SHP77 (cell line): ENCODE measurements at places on chromosomes 2 and 18.
A peak's percentile ranks its signal among the peaks of the same experiment; 100 is the strongest.

GRCh38 chr2:20172273-20173055 lies 52.5 kb downstream of the SDC1 start:
- DNase-seq: no peak

GRCh38 chr2:223005496-223005895 lies 46.5 kb upstream of the KCNE4 start:
- DNase-seq: no peak

GRCh38 chr18:29855637-29856036 lies 1186.9 kb downstream of the DSC3 start:
- no peak for DNase-seq

GRCh38 chr2:82224301-82224940 lies 1919.9 kb upstream of the LRRTM1 start:
- peak; percentile 32 for DNase-seq

DNA sequence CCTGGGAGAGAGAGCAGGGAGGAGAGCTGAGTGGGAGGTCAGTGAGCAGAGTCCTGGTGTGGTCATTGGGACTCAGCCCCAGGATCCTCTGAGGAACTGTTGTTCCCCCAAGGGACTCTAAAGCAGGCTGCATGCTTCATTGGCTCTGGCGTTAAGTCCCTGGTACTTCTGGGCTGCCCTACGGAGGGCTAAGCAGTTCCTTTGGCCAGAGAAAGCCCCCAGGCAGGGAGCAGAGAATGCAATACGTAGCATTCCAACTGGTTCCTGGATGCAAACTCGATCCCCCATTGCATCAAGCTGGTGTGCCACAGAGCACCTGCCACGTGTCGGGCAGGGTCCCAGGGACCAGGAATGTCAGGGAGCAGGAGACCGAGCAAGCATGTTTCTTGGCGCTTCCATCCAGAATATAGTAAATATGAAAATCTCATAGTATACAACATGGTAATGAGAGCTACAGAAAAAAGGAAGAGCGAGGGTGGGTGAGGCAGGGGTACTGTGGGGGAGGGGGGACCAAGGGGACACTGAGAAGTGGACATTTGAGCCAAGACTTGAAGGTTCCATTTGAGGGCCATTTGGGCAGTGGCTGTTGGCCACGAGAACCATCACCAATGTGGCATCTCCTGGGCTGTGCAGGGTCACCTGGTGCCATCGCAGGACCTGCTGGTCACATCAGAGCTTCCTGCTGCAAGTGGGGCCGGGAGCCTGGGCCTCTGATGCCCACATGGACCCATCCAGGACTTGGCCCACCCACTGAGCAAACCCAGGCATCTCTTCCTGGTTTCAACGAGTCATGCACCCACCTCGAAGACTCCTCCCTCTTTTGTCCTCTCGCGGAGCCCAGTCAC lies 160.4 kb downstream of the ASB1 start:
- no peak for DNase-seq

- DNase-seq: no peak
Measured at GRCh38 chr2:84029903-84030575, 429.0 kb downstream of the SUCLG1 start.

DNA sequence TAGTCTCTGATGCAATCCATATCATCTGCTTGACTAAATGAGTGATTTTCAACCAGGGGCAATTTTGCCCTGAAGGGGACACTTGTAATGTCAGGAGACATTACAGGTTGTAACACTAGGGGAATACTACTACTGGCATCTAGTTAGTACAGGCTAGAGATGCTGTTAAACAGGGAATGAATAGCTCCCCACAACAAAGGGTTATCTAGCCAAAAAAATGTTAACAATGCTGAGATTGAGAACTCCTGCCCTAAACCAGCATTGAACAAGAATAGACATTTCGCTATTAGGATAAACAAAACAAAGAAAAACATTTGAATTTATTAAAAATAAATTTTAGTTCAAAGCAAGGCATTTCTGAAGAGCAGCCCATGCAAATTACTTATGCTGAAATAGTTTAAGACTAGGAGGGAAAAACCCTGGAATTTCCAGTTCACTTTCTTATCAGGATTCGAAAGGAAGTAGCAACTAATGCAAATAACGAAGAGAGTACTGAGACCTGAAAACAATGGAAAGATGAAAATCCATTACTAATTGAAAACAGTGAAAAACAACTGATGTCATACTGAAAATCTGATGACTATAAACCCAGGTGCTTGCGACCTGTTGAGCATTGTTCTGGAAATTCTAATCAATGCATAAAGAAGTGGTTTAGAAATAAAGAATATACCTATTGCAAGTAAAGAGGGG lies 53.1 kb downstream of the CAB39 start:
- DNase-seq: no peak

- no peak for DNase-seq
Measured at GRCh38 chr2:236166796-236167296, 1.3 kb downstream of the GBX2 start.

DNA sequence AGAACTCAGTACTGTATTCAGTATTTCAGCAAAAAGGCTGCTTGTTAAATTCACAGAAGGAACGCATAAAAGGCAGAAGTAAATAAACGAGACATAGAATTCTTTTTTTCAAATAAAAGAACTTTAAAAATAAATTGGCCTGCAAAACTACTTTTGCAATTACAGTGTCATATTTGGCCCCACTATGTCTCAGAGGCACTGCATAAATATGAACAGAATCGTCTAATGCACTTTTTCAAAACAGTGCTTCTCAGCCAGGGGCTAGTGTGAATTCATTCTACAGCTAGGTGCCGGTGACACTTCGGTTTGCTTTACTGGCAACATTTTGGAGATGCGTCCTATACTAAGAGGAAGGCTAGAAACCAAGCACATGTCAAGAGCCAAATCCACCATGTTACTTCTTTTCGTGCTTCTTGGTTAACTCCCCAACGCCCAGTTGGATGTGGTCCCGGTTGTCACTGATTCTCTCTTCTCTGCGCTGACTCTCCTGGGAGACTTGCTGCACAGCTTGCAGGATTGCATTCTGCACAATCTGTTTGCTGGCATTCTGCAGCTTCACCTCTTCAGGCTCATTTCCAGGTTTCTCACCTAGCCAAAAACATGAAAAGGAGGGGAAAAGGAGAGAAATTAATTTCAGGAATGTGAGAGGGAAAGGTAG lies 51.8 kb downstream of the AKAIN1 start:
- DNase-seq: no peak

DNA sequence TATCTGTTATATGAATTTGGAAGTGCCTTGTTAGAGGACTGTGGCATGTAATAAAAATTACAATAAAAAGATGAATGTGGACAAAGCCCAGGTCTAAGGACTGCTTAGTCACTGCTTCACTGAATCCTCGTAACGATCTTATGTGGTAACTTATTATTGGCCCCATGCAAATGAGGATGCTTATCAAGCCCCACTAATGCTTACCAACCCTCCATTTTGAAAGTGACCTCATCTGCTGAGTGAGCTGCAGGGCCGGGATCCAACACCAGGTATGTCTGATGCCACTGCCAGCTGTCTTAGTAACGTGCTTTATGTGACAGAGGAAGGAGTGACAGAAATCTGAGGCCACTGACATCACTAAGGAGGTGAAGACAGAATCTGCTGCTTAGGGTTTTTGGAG lies 65.3 kb upstream of the CCDC85A start:
- no peak for DNase-seq

DNA sequence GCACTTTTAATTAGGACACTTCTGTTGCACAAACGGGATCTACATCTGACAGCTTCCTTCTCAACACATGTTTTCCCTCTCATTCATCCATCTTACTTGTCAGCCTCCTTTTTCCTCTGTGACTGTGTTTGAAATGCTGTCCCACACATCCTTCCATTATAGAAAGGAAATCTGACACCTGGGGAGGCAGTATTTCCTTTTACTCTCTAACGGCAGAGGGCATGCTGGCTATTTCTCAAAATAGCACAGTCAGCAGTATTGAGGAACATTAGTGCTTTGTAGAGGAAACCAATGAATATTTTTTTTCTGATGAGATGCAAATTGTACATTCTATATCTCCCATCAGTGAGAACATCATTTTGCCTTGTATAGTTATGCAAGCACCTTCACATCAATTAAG lies 668.7 kb downstream of the SLC4A3 start:
- DNase-seq: no peak

DNA sequence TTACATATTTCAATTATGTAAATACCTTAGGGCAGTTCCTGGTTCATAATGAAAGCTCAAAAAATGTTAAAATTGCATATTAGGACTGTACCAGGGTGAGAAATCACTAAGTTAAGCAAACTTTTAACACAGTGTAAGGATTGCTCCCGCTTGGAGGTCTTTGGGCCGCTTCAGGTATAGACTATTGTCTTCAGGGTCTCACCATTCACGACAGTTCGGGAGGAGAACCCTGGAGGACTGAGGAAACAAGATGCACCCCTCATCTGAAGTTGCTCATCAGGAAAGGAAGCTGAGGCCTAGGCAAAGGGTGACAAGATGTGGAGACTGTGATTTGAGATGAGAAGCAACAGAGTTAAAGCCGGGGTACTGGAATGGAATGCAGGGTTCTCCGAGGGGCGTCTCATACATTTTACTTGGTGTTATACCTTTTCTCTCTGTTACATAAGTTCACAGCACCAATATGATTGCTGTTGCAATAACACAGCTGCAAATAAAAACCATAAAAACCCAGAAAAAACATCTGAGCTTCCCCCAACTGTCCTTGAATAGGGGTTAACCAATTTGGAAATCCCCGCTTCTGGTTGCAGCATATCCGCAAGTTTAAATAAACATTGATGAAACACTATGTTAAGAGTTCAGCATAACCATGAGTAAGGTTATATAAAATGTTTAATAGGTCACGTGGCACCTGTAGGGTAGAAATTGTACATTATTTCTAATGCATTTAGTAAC lies 40.1 kb downstream of the FBXO48 start:
- no peak for DNase-seq

- no peak for DNase-seq
Measured at GRCh38 chr2:231063347-231063746, 6.7 kb downstream of the PSMD1 start.

DNA sequence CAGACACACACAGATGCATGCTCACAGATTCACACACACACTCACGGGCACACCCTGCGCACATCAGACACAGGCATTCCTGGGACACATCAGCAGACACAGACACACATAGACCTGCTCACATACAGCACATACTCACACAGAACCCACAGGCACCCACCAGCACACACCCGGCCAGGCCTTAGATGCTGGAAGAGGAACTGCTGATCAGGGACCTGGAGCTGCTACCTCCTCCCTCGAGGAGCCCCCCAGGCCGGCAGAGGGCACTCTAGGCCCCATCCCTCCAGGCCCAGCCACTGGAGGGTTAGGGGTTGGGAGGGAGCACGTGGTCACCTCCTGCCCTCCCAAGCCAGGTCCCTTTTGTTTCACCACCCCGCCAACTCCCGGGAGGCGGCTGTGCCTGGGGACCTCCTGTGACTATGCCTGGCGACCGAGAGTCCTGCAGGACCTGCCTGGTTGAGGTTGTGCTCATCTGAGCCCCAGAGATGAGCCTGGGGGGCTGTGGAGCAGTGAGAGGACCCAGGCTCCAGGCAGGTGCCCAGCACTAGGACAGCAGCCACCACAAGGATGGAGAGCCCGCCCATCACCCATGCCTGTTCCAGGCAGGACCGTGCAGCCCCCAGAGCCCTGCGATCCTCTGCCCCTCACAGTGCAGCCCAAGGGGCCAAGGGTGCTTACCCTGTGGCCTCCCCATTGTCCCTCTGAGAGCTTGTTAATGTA lies 21.0 kb upstream of the PTMA start:
- DNase-seq: peak; percentile 78

DNA sequence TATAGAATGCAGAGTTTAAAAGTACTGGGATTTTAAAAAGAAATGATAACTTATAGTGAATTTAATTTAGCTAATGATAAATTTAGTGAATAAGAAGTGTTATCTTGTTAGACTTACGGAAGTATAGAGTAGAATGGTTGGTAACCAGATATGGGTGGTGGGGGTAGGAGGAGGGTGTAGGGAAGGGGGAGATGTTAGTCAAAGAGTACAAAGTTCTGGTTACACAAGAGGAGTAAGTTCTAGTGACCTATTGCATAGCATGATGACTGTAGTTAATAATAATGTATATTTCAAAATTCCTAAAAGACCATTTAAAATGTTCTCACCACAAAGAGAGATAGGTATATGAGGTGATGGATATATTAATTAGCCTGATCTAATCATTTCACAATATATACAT lies 184.8 kb upstream of the STON1 start:
- DNase-seq: no peak

- DNase-seq: no peak
Measured at GRCh38 chr2:124563426-124563825, 538.3 kb downstream of the CNTNAP5 start.

- no peak for DNase-seq
Measured at GRCh38 chr2:99821572-99821971, 320.8 kb downstream of the AFF3 start.

GRCh38 chr2:222088561-222088960 lies 210.2 kb downstream of the PAX3 start:
- DNase-seq: no peak

DNA sequence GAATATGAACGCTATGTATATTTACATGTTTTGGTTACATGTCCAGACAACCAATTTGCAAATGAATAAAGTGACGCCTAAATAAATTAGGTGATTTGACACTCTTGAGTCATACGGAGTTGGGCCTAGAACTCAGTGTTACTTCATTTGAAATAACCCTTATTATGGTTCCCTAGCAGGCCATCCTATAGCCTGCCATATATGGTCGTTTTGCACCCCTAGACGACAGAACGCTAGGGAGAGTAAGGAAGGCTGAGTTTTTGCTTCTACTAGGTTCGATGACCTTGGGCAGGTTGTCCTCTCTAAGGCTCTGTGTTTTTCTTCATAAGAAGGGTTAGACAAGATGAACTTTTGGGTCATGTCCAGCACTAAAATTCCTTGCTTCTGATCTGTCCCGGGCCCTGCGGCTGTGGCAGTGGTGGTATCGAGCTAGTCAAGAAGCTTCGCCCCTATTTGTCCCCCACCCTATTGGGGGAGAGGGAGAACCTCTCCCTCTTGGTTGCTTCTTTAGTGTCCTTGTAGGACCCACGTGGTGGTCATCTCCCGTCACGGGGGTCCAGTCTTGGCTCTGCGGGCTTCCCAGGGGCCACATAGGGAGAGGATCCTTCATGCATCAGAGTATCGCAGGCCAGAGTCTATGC lies 574 bp upstream of the EML4 start:
- no peak for DNase-seq

DNA sequence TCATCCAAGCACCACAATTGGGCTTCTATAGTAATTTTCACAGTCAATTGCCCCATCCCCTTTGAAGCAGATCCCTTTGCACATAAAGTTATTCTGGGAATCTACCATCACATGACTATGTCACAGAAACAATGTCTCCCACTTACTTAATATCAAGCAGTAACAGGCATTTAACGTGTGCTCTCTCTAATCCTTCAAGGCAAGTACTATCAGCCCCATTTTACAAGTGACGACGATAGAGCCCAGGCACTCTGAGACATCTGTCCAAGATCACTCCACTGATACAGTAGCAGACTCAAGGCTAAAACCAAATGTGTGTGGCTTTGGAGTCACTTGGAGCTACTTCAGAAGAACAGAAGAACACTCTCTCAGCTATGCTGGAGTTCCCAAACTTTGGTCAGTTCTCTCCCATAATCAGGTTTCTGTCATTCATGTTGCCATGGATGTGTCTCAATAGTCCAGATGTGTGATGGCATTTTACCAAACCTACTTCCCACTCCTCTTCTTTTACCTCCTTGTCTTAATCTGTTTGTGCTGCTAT lies 39.7 kb downstream of the PID1 start:
- no peak for DNase-seq
